Endodermal cell (in vitro differentiated cells): ENCODE measurements at places on chromosomes 11 and 22.

DNA sequence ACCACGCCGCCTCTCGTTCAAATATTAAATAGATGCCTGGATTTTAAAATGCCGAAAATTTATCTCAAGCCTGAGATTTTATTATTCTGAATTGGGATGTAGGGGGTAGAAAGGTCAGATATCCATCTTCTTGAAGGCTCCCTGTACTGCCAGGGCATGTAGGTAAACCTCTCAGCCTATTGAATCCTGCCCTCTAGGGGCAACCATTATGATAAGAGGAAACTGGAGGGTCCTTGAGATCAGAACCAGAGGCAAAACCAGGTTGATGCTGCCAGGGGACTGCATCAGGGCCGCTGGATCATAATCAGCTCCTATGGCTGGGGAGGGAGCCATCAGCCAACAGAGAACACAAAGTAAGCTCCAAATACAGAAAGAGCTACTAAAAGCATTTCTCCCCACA lies 92.4 kb downstream of the KCNC1 start:
- DNase-seq, result peak; percentile 54

GRCh38 chr22:26109686-26110315 lies 59.5 kb upstream of the SEZ6L start:
- DNase-seq, result no peak

DNA sequence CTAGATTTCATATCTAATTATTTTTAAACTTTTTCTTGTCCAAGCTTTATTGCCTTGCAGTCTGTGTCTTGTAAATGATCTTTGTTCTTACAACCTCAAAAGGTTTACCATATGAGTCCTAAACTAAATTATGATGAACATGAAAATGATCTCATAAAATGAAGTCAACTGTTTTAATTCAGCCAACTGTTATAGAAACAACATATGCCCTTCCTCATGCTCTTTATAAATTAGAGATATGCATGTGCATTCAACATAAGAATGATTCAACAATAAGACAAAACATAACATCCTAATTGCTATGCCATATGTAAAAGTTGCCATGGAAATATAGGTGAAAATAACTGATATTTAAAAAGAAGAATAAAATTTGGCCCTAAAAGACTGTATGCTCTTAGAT lies 774.4 kb downstream of the LUZP2 start:
- no peak for DNase-seq

DNA sequence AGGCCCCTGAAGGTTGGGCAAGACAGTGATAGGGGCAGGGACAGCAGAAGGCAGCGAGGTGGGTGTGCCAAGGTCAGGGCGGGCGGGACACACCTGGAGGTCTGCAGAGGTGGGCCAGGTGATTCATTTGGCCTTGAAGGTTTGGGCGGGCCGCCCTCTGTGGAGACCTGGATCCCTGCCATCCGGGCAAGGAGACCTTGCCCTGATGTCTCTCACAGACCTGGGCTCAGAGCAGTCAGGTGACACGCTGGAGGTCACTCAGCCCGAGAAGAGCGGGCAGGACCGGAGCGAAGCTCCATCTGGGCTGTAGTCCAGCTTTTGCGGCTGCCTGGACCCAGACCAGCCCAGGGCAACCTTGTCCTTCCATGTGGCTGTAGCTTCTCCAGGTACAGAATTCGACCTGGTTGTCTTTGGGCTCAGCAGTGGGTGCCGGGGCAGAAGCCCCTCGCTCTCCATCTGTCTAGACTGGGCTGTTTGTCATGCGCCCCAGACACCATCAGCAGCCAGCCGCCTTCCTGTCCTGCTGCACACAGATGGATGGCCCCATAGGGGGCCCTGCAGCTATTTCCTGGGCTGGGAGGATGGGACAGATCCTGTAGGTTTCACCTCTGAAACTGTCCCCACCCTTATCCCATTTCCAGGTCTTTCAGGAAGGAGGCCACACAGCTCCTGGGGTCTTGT lies 3.1 kb downstream of the MRGPRG start:
- peak; percentile 52 for DNase-seq

GRCh38 chr11:120442031-120442430 lies 69.5 kb upstream of the GRIK4 start:
- DNase-seq, result no peak

- DNase-seq, result no peak
Observed at GRCh38 chr22:37012262-37012904, 6.9 kb downstream of the TST start.

- no peak for DNase-seq
Observed at GRCh38 chr11:65644837-65645236, 6.9 kb downstream of the SIPA1 start.

DNA sequence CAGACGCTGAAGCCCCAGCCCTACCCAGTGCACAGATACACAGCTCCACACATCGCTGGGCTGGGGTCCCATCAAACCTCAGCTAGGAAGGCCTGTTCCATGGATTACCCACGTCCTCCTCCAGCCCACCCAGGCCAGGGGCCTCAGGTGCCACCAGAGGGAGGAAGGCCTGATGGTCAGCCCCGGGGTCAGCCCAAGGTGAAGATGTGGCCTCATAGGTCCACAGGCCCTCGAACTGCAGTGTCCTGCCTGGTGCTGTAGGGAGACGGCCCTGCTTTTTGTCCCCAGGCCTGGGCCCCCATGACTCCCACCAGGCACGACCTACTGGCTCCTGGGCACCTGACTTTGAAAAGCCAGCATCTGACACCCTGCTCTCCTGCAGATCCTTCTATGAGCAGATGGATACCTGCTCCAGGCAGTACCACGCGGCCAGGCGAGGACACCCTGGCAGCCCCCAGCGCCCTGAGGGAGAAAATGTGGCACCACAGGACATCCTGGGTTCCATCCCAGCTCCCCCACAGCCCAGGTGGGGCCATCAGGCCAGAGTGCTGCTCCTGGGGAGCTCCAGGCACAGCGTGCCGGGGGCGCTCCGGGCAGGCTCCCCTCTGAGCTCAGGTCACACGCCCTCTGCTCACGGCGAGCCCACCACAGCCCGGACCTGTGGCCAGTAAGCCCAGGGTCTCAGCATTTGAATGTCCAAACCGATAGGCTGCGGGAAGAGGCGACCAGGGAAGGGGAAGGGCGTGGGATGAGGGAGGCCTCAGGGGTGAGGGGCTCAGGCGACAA lies 15.8 kb upstream of the MOB2 start:
- no peak for DNase-seq

- DNase-seq, result no peak
Observed at GRCh38 chr11:69703453-69703767, 412 bp downstream of the FGF19 start.

DNA sequence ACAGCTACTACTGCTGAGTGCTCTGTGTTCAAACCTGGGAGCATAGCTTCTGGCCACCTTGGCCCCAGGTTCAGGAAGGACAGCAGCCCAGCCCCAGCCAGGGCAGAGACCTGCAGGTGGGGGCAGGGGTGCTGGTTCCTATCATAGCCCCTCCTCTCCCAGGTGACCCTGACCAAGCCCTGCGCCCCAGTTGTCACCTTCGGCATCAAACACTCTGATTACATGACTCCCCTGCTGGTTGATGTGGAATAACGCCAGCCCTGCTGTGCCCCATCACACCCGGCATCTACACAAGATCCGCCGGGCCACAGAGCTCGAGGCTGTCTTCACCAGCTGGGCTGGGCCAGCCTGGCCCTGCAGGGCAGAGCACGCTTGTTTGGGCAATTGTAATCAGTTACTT lies 6.9 kb downstream of the SCGB1C1 start:
- DNase-seq, result peak; percentile 48

DNA sequence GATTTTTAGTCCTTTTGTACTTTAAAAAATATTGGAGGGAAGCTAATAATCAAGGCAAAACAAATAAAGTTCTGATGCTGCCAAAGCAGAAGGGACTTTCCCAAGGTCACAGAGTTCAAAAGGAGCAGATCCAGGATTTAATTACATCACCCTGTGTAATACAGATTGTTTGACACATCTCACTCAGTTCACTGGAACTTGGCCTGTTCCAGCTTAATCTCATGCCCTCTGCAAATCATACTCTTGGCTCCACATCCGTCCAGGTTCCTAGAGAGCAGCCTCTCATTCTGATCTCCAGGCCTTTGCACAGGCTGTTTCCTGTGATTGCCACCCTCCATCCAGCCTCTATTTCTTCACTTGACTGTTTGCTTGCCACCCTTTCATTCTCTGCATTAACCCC lies 151.7 kb downstream of the SPON1 start:
- DNase-seq, result no peak

DNA sequence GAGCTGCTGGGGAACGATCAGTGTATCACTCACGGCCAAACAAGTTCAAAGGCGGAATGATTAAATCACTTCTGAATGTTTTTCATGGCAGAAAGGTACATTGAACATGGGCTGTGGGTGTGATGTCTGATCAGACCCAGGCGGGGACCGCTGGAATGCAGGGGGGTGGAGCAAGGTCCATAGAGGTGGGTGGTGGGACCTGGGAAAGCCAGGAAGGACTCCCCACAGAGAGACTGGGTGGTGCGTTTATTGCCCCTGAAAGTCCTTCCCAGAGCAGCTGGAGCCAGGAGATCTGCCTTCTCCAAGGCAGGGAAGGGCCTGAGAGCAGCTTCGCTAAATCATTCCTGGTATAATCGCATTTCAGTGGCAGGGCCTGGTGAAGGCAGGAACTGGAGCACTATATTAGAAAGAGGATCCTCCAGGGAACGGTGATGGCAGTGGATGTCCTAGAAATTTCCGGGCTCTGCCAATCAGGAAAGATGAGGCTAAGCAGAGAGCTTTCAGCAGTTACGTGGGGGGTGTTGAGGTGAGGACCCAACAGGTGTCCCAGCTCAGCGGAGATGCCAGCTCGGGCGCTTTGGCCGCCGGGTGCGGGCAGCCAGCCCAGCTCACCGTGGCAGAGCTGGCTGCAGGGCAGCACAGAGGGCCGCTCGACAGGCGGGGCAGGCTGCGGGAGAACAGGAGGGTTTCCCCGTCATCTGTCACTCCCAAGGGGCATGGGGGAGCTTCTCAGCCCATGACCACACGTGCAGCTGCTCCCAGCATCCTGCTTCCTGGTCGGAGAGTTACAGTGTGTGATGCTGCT lies 271.7 kb downstream of the CTTN start:
- peak; percentile 65 for DNase-seq

DNA sequence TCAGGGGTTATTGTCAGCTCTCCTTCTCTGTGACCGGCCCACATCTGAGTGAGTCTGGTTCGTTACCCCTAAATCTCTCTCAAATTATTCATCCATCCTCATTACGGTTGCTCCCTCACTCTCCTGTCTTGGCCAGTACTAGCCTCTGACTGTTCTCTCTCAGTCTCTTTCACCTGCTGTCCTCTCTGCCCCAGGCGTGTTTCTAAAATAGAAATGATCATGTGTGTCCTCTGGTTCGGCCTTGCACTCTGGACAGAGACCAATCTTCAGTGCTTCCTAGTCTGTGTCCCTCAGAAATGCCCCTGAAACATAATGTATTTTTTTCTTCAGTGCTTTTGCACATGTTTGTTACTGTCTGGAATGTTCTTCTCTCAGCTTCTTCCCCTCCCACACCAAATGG lies 4.9 kb downstream of the PSMD13 start:
- DNase-seq, result no peak

GRCh38 chr11:93775289-93775688 lies 8.8 kb upstream of the MED17 start:
- peak; percentile 85 for DNase-seq

DNA sequence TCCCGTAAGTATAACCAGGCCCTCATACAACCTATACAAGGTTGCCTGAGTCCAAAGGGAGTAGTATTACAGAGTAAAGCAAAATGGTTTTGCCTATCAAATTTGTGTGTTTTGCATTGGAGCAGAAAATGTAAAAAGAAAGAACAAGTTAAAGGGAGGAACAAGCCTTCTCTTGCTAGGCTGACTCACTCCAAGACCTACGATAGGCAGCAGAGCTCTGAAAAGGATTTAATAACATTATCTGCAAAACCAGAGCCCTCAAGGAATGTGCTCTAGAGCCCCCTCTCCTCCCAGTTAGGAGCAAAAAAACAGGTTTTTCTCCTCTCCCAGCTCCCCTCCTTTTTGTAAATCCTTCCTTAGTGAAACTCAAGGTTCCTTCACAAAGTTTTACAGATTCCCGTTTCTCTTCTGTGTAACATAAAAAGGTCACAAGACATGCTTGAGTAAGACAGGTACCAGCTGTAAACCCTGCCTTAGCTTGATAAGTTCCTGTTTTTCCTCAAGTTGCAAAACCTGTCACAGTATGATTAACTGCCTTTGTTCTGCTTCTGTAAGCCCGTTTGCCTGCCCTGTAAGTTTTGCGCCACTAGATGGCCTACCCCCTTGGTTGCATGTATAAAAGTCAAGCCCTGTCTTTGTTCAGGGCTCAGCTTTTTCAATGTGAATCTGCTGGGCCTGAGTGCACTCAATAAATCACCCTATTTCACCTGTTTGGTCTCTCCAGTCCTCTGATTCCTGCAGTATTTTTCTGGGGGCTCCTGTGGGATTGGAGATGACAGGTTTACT lies 498.2 kb downstream of the KCNA4 start:
- DNase-seq, result peak; percentile 81
